ENCODE measurements at places on chromosomes 13 and 19.

GRCh38 chr19:51467864-51468544, 9.8 kb upstream of the SIGLEC8 start:
- DNase-seq: peak; percentile 24

DNA sequence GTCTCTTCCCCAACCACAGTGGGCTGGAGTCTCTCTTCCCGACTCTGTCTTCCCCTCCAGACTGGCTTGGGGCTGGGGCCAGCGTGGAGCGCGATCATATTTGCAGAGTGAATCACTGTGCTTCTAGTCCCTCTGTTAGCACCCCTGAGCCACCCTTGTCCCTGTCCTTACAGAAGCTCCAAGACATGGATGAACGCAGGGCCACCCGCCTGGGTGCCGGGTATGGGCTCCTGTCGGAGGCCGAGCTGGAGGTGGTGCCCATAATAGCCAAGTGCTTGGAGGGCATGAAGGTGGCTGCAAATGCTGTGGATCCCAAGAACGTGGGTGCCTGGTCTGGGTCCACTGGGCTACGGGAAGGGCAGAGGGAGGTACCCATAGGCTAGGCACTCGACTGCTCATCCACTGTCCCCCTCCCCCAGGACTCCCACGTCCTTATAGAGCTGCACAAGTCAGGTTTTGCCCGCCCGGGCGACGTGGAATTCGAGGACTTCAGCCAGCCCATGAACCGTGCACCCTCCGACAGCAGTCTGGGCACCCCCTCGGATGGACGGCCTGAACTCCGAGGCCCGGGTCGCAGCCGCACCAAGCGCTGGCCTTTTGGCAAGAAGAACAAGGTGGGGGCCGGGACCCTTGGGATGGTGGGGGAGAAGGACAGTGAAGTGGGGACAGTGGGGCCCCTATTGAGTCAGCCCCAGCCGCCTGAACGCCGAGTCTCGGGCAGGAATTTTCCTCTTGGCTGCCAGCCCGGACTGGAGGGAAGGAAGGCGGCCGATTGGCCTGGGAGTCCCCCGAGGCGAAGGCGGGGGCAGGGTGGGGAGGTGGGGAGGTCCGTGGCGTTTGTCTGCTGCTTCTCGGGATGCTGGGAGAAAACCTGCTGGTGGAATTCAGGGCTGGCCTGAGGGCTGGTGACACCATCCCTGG, 5.2 kb downstream of the TRIP10 start:
- DNase-seq: peak; percentile 85

DNA sequence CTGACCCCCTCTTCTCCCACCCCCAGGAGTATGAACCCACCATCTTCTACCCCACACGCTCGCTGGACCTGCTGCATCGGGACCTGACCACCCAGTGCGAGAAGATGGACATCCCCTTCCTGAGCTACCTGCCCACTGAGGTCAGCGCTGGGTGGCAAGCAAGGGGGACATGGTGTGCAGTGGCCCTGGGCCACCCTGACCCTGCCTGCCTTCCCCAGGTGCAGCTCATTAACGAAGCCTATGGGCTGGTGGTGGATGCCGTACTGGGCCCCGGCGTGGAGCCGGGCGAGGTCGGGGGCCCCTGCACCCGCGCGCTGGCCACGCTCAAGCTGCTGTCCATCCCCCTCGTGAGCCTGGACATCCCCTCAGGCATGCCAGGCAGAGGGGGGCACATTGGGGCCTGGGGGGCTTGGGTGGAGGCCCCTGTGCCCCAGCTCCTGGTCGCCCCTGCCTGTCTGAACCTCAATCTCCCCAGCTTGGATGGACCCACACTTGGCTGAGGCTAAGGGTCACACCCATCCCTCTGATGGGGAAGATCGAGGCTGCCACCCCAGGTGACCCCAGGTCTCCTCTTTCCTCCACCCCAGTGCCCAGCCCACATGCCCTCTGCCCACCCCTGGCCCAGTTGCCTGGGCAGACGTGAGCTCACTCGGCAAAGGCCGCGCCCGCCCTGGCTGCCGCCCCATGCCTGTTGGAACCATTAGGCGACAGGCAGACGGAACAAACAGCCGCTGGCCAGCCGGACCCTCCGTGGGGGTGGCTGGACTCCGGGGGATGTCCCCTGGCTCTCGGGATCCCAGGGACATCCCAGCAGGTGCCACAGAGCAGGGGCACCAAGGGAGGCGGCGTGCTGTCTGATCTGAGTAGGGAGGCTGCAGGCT, 2.5 kb upstream of the CILP2 start:
- DNase-seq: no peak

DNA sequence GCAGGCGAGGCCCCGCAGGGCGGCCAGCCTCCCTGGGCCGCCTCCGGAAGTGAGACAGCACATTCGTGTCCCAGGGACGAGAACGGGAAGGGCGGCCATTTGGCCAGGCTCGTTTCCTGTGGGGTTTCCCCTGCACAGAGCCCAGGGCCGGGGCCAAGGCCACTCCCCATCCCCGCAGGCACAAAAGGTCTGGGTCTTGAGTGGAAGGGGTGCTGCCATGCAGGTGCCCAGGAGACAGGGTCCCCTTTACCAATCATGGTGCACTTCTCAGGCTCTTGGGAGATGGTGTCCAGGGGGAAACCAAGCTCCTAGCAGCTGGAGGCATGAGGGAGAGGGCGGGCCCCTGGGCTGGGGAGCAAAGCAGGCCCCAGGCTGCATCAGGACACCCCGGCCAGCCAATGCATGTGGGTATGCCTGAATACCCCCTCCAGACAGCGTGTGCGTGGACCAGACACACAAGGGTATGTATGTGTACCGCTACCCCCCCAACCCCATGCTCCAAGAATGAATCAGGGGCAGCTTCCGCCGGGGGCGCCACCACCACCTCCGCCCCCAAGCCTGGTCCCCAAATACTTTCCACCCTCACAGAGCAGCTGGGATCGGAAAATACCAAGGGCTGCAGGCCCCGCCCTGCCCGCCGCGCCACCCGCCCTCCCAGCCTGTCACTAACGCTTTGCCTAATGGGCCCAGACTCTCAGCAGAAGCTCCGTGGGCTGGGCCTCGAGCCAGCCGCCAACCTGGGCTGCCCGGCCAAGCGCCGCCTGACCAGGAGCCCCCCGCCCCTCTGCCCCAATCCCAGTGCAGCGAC, 37.6 kb upstream of the NANOS3 start:
- peak; percentile 78 for DNase-seq

GRCh38 chr19:30237140-30237539, 135.0 kb upstream of the ZNF536 start:
- DNase-seq: no peak

GRCh38 chr19:14300303-14300702, 80.9 kb upstream of the ADGRE5 start:
- DNase-seq: no peak

- no peak for DNase-seq
These were observed 378.5 kb downstream of the FGF9 start for GRCh38 chr13:22049384-22049783.

DNA sequence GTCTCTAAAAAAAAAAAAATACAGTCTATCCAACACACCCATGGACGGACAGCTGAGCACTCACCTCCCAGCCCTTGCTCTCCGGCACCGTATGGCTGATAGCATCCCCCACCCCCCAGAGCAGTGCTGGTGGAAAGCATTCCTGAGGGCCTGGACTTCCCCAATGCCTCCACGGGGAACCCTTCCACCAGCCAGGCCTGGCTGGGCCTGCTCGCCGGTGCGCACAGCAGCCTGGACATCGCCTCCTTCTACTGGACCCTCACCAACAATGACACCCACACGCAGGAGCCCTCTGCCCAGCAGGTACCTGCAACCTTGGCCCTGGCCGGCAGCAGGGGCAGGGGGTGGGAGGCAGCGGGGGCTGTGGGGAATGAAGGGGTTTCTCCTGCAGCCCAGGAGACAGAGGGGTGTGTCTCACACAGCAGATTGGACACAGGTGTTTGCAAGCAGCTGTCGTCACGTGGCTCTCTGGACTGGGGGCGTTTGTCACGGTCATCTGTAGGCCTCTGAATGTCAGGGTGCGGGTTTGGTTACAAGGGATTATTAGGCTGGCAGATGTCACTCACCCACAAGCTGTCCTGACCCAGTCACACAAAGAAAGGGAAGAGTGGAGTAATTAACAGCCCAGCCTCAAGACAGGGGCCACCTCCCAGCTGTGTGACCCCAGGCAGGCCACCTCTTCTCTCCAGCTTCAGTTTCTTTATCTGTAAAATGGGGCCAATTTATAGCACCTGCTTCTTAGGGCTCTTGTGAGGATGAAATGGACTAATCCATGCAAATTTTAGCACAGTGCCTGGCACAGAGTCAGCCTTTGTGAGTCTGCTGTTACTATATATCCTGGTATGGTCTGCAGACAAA, 19.3 kb downstream of the PLD3 start:
- no peak for DNase-seq

GRCh38 chr13:67635754-67636153, 405.6 kb upstream of the PCDH9 start:
- DNase-seq: no peak

DNA sequence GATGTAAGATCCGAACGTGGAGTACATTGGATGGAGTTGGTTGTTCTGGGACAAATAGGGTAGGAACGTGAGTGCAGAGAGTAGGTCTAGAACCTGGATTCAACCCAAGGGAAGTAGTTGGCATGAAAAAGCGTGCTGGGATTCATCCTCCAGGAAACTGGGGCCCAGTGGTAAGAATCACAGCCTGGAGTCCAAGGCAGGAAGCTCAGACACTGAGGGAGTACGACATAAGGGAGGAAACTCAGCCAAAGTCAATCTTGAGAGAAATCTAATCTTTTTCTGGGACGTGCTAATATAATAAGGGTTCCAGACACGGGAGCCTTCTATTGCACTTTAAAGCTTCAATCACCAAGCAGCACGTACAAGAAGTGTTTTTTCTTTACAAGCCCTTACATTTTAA, 46.4 kb downstream of the DLEU7 start:
- DNase-seq: no peak

Measured in islet precursor cell (in vitro differentiated cells).